ENCODE measurements at places on chromosomes 6 and 20.
A peak's percentile ranks its signal among the peaks of the same experiment; 100 is the strongest.

GRCh38 chr6:170202416-170203135 lies 88.3 kb downstream of the DLL1 start:
- no peak for DNase-seq

GRCh38 chr6:168189200-168190013 lies 110.4 kb upstream of the FRMD1 start:
- no peak for DNase-seq

DNA sequence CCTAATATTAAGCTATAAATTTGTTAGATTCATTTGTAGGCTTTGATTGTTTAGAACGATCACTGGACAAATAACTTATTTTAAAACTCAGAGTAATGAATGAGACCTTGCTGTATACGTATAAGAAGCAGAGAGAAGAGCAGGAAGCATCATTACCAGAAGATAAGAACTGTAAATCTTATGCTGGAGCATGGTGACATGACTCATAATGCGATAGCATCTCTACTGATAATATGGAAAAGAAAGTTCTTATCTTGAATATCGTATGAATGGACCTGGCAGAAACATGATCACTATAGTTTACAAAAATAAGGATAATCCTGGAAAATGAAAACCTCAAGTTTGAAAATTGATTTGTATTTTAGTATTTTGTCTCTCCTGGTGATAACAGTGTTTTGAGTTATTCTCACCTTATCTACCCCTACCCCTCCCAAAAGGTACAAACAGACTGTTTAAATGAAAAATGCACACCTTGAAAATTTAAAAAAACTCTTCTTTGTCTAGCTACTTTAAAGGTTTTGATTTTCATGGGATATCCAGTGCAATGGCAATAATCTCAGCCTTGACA lies 2.0 kb upstream of the ZSCAN26 start:
- no peak for DNase-seq

GRCh38 chr20:40666336-40666735 lies 22.7 kb downstream of the MAFB start:
- DNase-seq = no peak

DNA sequence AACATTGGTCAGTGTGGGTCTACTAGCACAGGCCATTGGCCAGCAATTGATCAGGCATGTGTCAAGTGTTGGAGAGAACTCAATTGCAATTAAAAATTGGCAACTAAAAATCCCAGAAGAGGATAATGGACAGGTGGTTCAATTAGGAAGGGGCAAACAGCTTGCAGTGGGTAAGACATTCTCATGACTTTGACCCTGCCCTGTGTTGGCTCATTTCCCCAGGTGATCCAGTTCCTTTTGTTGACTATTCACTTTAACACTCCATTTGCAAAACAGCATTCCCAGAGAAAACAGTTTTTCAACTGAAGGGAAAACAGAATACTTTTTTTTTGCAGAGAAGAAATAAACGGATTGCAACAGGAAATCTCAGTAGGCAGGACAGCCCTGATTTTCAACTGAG lies 28.9 kb upstream of the SCGN start:
- DNase-seq = no peak

GRCh38 chr6:32070814-32071543 lies 32.8 kb downstream of the CYP21A2 start:
- DNase-seq = no peak

DNA sequence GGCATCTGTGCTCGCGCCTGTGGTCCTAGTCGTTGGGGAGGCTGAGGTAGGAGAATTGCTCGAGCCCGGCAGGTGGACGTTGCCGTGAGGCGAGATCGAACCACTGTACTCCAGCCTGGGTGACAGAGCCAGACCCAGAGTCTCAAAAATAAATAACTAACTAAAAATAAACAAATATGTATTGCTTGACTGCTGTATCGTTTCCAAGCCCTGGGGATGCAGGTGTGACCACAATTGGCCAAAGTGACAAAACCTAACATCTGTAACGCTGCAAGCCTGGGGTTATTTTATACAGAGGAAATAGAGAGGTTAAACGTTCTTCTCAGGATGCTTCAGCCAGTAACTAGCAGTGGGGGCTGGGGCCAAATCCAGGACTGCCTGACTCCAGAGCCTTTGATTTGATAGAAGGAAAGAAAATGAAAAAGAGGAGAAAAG lies 1.9 kb upstream of the SRSF3 start:
- no peak for DNase-seq

- DNase-seq = peak; percentile 40
These were observed 12.3 kb upstream of the TMC2 start for GRCh38 chr20:2523919-2524708.

GRCh38 chr6:7542065-7542873 lies 798 bp downstream of the DSP start:
- DNase-seq = no peak

DNA sequence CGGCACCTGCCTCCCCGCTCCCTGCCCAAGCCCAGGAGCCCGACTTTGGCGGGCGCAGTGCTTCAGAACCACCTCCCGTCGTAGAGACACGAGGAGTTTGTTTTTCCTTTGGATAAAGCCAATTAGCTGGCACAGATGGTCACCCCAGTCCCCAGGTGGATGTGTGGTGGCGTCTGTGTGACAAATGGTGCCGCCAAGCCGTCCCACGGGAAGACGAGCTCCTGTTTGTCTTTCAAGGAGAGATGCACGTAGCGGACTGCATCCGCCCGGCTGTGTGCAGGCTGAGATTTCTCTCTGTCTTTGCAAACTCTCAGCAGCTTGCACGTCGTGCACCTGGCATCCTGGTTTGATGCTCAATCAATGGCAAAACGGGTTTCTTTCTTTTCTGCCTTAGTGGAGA lies 16.1 kb upstream of the MRGBP start:
- no peak for DNase-seq

GRCh38 chr6:113903666-113904330 lies 46.7 kb downstream of the MARCKS start:
- DNase-seq = no peak

DNA sequence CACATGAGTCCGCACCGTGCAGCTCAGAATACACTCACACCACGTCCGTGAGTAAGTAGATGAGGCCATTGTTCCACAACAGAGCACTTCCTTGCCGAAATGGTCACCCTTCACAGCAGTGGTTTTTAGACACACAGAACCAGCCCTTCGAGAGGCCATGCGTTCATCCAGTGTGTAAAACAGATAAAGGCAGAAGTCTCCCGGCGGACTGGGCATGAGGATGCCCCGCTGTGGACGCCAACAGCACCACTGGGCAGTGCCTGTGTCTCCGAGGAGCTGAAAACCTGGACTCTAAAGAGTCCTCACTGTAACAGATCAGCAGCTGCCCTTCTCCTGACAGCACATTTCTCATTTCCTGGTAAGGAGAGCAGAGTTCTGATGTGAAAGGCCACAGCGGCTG lies 75.2 kb downstream of the WDR27 start:
- no peak for DNase-seq

- no peak for DNase-seq
These were observed 145.3 kb downstream of the KHDC1L start for GRCh38 chr6:73079978-73080377.

DNA sequence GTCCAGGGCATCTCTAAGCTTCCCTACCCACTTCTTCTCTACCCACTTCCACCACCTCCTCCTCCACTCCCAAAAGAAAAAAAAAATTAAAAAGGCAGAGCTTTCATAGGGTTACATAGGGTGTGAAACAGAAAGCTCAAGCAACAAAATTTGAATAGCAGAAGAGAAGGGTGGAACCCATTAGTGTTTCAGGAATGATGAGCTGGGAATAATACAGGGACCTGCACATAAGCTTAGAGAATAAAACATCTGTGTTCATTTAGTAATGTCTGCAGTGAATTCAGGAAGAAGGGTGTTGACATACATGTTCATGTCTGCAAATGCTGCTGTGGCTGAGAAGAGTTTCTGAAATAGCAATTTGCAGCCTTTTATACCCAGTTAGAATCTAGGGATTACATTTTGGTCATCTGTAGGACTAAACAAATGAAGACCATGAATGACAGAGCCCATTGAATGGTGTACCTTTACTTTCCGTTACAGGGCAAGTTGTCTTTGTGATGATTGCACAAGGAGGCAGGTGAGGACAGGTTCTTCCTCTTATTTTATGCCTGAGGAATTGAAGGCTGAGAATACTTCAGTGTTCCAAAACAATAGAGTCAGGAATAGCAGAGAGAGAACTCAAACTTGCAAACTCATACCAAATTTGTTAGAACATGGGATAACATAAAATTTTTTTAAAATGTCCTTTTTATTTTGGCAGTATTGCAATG lies 975.1 kb downstream of the TFAP2A start:
- no peak for DNase-seq

- DNase-seq = no peak
These were observed 114.6 kb downstream of the VEGFA start for GRCh38 chr6:43884652-43885022.

DNA sequence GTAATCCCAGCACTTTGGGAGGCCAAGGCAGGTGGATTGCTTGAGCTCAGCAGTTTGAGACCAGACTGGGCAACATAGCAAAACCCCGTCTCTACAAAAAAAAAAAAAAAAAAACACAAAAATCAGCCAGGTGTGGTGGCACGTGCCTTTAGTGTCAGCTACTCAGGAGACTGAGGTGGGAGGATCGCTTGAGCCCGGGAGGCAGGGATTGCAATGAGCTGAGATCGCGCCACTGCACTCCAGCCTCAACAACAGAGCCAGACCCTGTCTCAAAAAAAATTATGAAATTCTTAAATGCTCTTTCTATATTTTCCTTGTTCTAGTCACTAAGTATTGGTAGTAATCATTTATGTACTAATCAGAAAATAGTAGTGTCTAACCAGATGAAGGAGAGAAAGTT lies 30.6 kb downstream of the SYTL3 start:
- no peak for DNase-seq

DNA sequence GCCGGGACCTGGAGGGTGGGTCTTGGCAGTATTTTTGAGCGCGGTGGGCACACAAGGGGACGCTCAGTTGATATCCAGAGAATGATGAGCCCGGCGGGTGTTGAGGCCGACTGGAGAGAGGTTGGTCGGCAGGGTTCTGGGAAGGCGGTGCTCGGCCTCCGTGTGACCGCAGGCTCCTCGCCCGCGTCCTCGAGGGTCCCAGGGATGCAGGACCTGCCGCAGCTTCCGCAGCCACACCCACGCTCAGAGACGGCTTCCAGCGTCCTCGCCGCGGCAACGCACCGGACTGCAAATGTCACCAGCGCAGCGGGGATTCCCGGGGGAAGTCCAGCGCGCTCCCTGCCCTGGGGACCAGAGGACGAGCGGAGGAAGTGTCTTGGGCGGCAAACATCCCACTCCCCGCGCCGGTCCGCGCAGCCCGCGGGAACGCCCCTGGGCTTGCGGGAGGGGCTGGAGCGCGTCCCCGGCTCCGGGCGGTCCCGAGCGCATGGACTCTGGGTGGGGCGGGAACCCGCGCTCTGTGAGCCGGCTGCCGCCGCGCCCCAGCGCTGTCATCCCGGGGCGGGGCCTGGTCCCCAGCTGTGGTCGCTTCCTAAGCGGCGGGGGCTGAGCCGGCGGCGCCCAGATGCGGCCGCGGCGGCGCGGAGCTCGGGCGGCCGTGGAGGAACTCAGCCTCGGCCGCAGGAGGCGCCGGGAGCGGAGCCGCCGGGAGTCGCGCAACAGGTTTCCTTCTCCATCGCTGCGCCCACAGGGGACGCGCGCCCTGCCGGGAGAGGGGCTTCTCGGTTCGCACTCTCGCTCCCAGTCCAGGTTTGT lies at the start of gene STX11:
STX11 (plus strand) TSS at position 624 of the 816 bp plus-strand sequence. CDS start 36,111 bp downstream, outside the sequence.
- no peak for DNase-seq

DNA sequence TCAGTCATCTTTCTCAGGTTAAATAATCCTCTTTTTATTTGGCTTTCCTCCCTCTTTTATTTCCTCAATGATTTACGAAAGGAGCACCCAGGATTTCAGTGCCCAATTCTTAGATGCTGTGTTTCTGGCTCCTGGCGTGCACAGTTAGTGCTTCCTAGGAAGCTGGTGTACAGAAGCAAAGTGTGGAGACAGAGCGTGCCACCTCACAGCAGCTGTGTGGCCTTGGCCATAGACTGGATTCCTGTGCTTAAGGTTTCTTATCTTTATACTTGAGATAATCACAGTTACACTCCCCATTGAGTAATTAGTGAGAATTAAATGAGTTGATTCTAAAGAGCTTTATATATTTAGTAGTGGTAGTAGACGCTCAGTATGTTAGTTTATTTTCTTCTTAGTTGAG lies 39.7 kb upstream of the GJA1 start:
- no peak for DNase-seq

GRCh38 chr6:41637194-41638001 lies 870 bp upstream of the MDFI start:
- DNase-seq = no peak

DNA sequence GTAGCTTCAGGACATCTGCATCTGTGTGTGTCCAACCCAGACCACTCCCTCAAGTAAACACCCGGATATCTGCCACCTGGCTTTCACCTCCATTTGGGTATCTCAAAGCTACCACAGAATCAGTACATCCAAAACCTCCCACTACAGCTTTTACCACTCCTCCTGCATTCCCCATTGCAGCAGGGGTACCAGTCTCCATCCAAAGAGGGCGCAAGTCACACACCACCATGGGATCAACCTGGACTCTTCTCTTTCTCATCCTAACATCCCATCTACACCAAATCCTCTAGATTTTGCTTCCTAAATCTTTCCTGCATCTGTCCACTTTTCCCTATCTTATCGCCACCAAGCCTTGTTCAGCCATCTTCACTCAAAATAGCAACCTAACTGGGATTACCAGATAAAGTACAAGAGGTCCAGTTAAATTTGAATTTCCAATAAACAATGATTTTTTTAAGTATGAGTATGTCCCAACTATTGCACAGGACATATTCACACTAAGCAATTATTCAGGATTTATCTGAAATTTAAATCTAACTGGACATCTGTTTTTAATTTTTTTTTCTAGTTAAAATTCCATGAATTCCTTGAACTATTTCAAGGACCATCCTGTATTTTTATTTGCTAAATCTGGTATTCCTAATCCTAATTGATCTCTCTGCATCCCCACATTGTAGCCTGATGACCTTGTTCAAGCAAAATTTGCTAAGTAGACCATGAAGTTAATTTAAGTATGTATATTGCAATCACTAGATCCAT lies 164.3 kb upstream of the MLN start:
- DNase-seq = no peak

DNA sequence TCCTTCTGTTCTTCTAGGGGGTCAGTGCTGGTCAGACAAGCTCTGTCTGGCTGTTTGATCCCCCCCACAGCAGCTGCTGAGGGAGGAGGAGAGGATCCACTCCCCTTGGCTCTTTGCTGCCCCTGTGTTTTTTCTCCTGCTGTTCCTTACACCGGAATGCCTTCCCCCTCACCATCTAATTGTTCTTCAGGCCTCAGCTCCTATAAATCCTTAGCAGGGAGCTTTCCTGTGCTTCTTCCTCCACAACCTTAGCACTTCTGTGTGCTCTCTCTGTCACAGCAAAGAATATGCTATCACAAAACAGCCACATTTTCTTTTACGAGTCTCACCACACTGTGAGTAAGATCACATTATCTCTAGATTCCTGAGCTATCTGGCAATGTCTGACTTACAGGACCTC lies 196.6 kb downstream of the OTOR start:
- DNase-seq = no peak

GRCh38 chr6:57109880-57110279 lies 19.9 kb downstream of the ZNF451 start:
- no peak for DNase-seq

GRCh38 chr6:20710341-20710740 lies 176.1 kb downstream of the CDKAL1 start:
- DNase-seq = no peak

Data from astrocyte of the cerebellum (primary cell).